ENCODE measurements at places on chromosomes 3 and 15. TPM values are rescaled to one million over a fixed set of nuclear protein-coding genes. Genes with fewer than 3 reads are reported as not detected.

Gene HCLS1
- 481 TPM for polyA plus RNA-seq

Gene TGM5
- polyA plus RNA-seq, result not detected

Gene GOLGA8M
- polyA plus RNA-seq, result not detected

Gene NR2E3
- not detected for polyA plus RNA-seq

Gene WDR72
- not detected for polyA plus RNA-seq

Gene ARNT2
- not detected for polyA plus RNA-seq

Gene TGFBR2
- 117 TPM for polyA plus RNA-seq

Gene SERINC4
- 2.2 TPM for polyA plus RNA-seq

Gene GNL3
- polyA plus RNA-seq, result 63.4 TPM

Gene EHD4
- 4.1 TPM for polyA plus RNA-seq

Gene MCTP2
- polyA plus RNA-seq, result 30.5 TPM

Gene CCR1
- polyA plus RNA-seq, result 0.09 TPM

Gene MEIS2
- not detected for polyA plus RNA-seq
